Mammary epithelial cell (primary cell): ENCODE measurements at places on chromosomes 4 and X. TPM values are rescaled to one million over a fixed set of nuclear protein-coding genes. Genes with fewer than 3 reads are reported as not detected.

NSG1 gene
- 17.8 and 31.4 TPM in 2 replicates for total RNA-seq

MCF2 gene
- total RNA-seq = 0.09 TPM in 1 of 2 replicates, not detected in the other

ETDB gene
- not detected for total RNA-seq

PDLIM3 gene
- total RNA-seq = 0.24 and 0.35 TPM in 2 replicates

CT45A10 gene
- not detected in 2 replicates for total RNA-seq

HTRA3 gene
- not detected in 2 replicates for total RNA-seq

NWD2 gene
- not detected in 2 replicates for total RNA-seq

VCX2 gene
- not detected for total RNA-seq

CLDN34 gene
- not detected for total RNA-seq

MUC7 gene
- total RNA-seq = not detected

TMEM164 gene
- total RNA-seq = 15.7 and 19.1 TPM in 2 replicates

GPR82 gene
- not detected for total RNA-seq

GPR34 gene
- not detected for total RNA-seq

CCSER1 gene
- 12.0 TPM for total RNA-seq

SMR3B gene
- not detected in 2 replicates for total RNA-seq

PTTG2 gene
- total RNA-seq = not detected in 2 replicates

PAGE4 gene
- not detected in 2 replicates for total RNA-seq

SERTM2 gene
- not detected for total RNA-seq

FAM47E gene
- total RNA-seq = 0.80 and 0.99 TPM in 2 replicates

IL1RAPL1 gene
- total RNA-seq = 0.17 TPM

FAT4 gene
- 5.5 TPM for total RNA-seq

SERPINA7 gene
- total RNA-seq = not detected in 2 replicates
